Central memory CD4-positive, alpha-beta T cell (primary cell): ENCODE measurements at places on chromosomes 3 and 15.

DNA sequence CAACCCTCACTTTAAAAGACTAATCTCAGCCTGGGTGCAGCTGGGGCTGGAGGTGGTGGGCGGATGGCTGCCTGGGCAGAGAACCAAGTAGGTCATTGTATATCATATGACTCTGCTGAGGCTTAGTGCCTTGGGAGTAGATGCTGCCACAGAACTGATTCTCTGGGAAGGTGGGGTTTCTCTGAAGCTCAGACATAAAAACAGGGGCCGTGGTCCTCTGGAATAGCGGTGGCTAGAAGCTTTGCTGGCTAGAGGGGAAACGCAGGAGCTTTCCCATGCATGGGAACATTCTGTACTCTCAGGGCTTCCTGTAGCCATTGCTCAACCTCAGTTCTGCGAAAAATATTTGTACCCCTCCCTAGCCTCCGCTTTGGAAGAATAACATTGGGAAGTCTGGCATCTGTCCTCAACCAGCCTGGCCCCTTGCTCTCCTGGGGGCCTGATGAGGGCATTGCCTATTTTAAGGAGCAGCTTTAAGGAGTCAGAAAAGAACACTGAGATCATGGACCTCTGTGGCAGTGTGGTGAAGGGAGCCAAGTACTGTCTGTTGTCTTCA lies 14.7 kb downstream of the TIMP4 start:
- no peak for DNase-seq

DNA sequence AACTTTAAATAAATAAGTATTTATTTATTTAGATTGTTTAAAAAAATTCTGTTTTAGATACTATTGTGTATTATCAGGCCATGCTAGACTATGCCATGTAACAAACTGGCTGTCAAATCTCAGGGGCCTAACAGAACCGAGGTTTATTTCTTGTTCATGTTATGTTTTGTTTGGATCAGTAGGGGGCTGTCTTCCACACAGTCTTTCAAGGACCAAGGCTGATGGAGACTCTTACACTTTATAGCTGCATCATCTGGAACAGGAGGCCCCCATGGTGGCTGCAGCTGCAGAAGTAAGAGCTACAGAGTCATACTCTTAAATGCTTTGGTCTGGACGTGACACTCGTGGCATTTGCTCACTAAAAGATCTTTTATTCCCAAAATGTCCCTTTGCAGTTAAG lies 33.0 kb upstream of the ARL14 start:
- no peak for DNase-seq

DNA sequence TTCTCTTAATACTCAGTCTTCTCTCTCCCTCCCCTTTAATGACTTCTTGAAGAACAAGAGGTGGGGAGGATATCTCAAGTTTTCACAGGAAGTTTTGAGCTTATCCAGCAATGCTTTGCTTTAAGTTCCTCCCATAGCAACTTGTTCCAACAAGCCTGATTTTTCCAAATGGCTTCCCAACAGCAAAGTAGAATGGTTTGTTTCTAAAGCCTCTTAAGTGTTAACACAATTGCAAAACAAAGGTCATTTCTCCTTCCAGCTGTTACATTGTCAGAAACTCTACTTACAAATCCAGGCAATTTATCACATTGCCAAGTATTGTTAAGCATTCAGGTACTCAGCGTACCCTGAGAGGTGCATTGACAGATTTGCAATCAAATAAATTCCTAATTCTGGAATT lies 6.8 kb upstream of the ZNF770 start:
- no peak for DNase-seq

DNA sequence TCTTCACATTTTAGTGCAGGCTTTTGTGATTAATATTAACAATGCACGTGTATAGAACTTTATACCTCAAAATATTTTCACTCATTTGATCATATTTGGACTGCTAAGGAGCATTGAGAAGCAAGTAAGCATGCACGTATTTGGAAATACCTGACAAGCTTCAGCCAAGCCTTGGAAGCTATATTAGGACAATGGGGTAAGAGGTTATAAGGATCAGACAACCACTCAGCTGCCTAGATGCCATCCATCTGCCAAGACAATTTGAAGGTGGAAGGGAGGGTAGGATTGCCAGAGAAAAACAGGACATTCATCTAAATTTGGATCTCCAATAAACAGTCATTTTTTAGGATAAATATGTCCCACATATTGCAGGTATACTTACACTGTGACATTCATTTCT lies 394.9 kb upstream of the CFAP20DC start:
- DNase-seq: no peak

GRCh38 chr3:131526801-131527347 lies 24.1 kb upstream of the MRPL3 start:
- DNase-seq: no peak

- peak; percentile 80 for DNase-seq
Observed at GRCh38 chr15:78000091-78000926, 77.2 kb downstream of the TBC1D2B start.

DNA sequence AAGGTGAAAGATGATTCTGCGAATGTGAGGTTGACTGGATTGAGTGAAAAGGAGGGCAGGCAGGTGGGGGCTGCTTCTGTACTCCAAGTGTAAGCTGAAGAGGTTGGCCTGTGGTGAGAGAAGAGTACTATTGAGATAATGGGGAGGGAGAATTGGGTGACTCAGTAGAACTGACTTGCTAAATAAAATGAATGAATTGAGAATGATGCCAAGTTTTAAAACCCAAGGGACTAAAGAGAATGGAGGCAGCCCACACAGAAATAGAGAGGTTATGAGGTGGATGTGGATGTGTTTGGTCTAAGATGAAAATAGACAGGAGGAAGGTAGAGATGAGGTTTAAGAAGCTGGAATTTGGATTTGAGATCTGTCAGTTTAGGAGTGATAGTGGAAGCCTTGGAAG lies 5.9 kb downstream of the MME start:
- DNase-seq: no peak

DNA sequence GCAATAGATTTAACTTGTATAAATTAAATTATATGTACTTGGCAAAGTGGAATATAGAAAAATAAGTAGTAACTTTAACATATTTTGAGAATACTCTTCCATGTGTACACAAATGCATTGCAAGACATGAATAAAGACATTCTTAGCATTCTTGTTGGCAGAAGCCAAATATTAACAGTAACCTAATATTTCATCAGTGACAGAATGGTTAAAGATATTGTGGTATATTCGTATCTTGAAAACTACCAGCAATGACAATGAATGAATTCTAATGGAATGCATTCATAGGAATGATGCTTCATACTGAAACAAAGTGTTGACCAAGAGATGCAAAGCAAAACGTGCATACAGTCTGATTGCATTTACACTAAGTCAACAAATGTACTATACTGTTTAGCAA lies 524.7 kb downstream of the GRM7 start:
- no peak for DNase-seq

DNA sequence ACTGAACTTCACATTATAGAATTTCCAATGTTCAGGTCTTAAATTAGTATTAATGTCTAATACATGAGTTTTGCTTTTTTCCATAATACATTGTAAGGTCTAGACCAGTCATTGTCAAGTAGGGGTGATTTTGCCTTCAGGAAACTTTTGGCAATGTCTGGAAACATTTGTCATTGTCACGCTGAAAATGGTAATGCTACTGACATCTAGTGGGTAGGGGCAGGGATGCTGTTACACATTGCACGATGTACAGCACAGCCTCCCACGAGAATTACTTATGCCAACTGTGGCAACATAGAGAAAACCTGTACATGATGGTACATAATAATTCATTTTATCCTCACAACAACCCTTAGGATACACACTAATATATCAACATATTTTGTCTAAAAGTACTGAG lies 384.1 kb downstream of the CADM2 start:
- DNase-seq: no peak

GRCh38 chr3:88385090-88385489 lies 235.3 kb downstream of the C3orf38 start:
- no peak for DNase-seq

GRCh38 chr3:176120507-176120906 lies 1076.8 kb downstream of the TBL1XR1 start:
- no peak for DNase-seq
